ENCODE measurements at places on chromosomes 6 and 20.

- DNase-seq, result no peak
Measured at GRCh38 chr6:105193647-105194046, 13.8 kb upstream of the POPDC3 start.

DNA sequence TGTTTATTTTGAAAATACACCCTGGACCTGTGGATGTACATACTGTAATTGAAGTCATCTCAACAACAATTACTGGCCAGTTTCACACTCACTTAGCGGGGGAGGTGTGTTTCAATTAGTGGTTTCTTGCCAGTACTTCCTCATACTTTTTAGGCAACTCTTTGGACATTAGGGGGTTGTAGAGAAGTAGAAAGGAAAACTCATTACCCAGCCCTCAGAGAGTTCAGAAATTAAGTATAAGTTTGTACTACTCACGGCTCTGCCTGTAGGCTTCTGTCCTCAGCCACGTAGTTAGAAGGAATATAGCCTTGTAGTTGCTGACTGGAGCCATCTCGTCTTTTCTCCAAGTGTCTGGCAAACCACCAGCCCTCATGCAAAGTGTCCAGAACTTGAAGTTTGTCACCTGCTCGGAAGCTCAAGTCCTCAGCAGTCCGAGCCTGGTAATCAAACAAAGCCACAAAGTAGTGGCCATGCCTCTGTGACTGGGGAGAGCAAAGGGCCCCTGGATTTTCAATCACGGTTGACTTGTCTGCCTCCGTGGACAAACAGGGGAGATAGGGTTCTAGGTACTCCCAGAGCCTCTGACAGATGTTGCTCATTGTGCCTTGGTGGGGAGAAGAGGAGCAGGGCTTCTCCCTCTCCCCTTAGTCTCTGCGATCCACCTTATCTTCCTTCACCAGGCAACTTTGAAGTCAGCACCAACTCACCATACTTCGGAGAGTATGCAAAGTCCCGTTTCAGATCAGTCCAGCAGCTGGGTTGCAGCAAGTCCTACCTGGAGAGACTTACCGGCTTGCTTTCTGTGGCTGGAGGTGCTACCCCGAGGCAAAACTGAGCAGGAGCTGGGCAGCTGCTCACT lies 749 bp downstream of the FRK start:
- peak; percentile 80 for DNase-seq

DNA sequence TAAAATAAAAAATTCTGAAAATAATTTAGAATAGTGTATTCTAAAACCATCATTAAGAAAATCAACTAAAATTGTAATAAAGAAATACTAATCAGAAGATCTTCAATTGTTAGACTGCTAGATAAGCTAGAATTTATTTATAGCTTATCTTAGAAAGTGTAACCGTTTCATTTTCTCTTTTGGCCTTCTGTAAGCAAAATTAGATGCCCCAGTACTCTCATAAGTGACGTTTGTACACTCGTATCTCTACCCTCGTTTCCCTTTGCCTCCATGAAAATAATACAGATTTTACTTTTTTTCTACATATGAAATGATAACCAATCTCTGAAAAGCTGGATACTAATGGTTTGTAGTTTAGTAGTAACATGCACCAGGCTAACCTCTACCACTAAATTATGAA lies 19.8 kb downstream of the DSE start:
- no peak for DNase-seq

DNA sequence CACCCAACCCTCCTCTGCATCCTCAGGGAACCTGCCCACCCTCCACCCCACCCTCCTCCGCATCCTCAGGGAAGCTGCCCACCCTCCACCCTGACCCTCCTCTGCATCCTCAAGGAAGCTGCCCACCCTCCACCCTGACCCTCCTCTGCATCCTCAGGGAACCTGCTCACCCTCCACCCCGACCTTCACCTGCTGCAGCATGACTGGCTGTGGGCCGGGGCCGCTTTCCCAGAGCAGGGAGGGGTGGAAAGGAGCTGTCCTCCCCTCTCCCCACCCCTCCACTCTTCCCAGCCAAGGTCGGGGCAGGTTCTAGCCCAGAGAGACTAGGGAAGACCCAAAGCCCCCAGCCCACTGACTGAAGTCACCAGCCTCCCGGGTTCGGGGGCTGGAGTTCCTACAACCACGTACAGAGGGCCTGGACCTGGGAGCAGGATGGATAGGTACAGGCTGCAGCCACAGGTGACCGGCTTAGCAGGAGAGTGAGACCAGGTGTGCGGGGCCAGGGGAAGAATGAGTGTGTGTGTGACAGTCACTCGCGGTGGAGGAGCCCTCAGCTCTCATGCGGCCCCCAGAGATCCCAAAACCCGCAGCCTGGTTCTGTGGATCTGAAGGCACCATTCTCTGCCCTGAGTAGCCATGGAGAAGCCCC lies 11.6 kb downstream of the EEF1A2 start:
- DNase-seq, result no peak

DNA sequence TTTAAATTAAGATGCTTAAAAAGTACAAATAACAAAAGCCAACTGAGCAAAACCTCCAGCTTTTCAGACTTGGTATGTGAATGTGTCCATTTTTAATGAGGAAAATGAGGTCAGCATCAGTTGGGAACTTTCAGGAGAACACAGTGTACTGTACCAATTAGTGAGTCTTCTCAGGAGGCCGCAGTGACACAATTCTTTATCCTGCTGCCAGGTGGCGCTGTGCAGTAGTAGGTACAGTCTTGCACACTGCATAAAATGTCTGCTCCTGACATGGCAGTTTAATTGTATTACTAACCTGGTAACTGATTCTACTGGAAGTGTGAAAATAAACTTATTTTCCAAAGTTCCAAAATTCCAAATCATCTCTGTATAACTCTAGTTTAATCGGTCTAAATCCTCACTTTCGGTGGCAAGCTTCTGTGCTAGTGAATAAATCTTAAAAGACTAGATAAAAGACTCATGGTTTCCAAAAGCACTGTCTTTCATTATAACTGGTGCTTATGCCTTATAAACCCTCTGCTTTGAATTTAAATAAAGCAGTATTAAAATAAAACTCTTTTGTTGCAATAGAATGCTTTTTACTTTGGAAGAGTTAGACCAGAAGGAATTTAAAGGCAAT lies 214.8 kb upstream of the MMS22L start:
- peak; percentile 67 for DNase-seq

GRCh38 chr6:109308018-109308492 lies 74.2 kb downstream of the CD164 start:
- peak; percentile 79 for DNase-seq

- DNase-seq, result no peak
Measured at GRCh38 chr20:34404803-34405202, 41.7 kb downstream of the ITCH start.

DNA sequence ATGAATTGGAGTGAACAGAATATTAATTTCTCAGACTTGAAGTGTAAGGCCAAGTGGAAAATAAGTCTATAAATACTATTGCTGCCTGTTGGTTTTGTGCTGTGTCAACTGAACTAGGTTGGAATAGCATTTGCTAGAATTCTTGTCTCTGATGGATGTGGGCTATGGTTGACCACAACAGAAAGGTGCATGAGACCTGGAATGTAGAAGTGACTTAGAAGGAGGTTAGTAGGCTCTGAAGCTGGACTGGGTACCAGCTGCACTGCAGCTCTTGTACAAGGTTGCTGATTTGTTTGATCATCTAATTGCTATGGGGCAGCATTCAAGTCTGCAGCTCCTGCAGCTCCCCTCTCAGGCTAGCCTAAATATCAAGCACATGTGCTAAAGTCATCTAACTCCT lies 479.0 kb upstream of the NRSN1 start:
- DNase-seq, result no peak

- no peak for DNase-seq
Measured at GRCh38 chr6:115729036-115729435, 331.7 kb downstream of the FRK start.

DNA sequence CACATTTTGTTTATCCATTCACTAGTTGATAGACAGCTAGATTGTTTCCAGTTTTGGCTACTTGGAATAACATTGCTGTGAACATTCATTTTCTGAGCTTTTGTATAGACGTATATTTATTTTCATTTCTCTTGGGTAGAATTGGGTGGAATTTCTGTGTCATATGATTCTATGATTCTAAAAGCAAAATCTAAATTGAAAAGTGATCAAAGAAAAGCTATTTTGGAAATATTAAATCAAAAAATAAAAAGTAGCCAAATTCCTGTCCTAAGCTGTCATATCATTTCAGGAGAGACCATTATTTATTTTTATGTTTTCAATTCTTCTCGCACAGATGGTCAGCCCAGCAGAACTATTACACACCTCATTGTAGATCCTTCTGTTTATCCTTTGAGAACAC lies 229.2 kb downstream of the COL12A1 start:
- no peak for DNase-seq

DNA sequence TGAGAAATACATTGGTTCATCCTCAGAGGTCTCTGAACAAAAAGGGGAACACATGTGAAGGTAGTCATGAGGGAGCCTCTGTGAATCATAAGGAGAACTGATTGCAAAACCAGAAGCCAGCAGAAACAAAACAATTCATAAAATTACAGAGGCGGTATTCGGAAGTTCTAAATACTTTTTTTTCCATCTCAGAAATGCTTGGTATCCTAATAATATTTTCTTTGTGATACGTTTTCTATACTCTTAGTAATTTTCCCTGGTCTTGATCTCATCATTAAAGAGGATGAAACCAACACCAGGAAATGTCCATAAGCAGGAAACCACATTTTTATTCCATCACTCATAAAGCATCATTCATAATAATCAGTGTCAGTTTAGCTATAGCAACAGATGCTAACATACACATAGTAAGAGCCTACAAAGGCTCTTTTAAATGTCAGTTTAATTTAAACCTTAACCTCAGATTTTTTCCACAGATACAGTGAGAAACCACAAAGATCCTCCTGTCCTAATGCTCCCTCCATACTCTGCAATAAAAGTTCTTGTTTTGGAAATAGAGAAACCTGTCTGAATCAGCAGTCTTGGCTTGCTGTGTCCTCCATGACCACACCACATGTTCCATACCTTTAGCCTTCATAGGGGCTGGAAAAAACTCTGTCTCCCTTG lies 29.2 kb downstream of the SGK1 start:
- peak; percentile 75 for DNase-seq

DNA sequence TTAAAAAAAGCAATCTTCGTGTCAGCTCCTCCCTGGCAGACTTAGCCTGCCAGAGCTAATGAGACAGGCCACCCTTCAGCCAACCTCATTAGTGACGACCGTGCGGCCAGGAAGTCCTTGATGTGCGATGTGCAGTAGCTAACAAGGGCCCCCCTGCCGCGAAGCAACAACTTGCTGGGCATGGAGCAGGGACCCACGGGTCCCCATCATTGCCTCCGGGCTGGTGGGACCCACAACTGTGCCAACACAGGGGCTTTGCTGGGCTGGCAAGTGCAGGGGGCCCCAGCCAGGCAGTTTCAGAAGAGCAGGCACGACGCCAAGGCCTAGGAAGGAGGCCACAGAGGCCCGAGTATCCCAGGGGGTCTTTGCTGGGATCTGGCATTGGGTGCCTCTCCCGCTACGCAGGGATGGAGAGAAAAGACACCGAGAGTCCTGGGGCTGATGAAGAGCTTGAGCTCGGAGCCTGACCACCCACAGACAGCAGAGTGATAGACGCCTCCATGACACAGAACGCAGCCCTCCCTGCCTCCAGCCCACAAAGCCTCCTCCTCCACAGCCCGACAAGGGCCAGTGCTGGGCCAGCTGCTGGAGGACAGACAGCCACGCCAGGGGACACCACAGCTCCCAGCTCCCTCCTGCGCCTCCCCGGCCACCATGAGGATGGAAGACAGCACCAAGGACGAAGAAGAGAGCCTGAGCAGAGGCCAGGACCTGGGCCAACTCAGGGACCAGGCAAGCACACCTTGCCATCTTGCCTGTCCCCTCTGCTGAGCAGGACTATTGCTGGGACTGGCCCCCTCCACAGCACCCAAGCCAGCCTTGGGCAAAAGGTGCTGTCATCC lies 96.6 kb downstream of the YTHDF1 start:
- DNase-seq, result no peak

DNA sequence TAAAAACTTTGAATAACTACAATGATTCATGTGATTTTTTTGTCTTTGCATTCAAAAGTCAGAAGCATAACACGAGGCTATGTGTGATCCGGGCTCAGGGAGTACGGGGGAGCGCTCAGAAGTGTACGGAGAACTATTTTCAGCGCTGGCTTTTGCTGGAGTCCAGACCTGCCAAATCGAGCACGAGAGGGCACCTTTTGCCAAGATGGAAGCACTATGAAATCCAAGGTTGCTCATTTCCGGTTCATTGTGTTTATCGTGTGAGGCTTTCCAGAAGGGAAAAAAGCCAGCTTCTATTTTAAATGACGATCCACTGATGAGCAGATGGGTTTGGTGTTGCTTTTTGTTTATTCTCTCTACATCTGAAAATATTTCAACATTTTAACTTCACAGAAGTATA lies 11.3 kb downstream of the RAMACL start:
- no peak for DNase-seq

DNA sequence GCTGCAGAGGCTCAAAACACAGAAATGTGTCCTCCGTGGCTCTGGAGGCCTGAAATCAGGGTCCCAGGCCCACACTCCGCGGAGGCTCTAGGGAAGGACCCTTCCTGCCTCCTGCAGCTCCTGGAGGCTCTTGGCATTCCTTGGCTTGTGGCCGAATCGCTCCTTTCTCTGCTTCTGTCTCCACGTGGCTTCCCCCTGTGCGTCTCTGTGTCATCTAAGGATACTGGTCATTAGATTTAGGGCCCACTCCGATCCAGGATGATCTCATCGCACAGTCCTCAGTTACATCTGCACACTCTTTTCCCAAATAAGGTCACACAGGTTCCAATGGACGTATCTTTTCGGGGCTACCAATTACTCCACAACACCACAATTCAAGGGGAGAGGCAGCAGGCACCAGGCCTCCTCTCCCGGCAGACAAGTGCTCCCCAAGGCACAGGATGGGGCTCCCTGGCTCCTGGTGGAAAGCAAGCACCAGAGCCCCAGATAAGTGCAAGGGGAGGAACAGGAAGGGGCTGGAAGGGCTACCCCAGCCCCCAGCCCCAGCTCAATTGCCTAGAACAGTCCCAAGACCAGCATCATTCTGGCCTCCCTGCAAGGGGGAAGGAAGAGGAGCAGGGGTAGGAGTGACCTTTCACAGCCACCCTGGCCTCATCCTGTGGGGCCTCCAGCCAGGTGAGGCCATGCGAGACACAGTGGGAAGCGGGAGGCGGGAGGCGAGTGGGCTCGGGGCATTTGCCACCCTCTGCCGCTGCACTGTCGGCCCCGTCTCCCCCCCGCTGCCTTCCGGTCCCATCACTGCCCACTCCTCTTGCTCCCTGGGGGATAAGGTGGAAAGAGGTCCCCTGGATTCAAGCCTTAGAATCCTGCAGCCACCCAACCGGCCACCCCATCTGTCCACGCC lies 16.3 kb downstream of the NTSR1 start:
- no peak for DNase-seq

DNA sequence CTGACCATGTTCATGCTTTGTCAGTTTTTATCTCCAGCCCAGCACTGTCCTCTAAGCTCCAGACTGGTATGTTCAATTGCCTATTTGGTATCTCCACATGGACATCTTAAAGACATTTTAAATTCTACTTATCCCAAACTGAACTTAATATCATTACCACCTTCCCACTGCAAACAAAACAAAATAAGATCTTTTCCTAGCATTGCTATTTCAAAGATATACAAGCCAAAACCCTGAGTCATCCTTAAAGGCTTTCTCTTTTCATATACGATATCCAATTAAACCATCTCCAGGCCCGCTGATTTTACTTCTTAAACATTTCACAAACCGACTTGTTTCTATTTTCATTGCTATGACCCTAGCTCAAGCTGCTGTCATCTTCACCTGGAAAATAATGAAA lies 35.1 kb upstream of the HS3ST5 start:
- no peak for DNase-seq

- DNase-seq, result peak; percentile 16
Measured at GRCh38 chr6:116476002-116476678, 15.0 kb downstream of the CALHM6 start.
